ENCODE measurements at places on chromosomes 3 and 15. TPM values are rescaled to one million over a fixed set of nuclear protein-coding genes. Genes with fewer than 3 reads are reported as not detected.

The SYNPR gene
- total RNA-seq = not detected

The TLR9 gene
- not detected for total RNA-seq

The KLHL6 gene
- total RNA-seq = 2.1 TPM

The NPAP1 gene
- total RNA-seq = not detected

The LRRN1 gene
- total RNA-seq = not detected

The APOD gene
- 12.9 TPM for total RNA-seq

The PTPN23 gene
- total RNA-seq = 9.5 TPM

The TMEM44 gene
- total RNA-seq = 42.1 TPM

The STRA6 gene
- under 0.01 TPM for total RNA-seq

The OSTN gene
- total RNA-seq = not detected

The RBPMS2 gene
- 0.25 TPM for total RNA-seq

The UPK1B gene
- total RNA-seq = not detected

The CFAP100 gene
- not detected for total RNA-seq

The FOXB1 gene
- not detected for total RNA-seq

The STRIT1 gene
- not detected for total RNA-seq

The ITIH1 gene
- not detected for total RNA-seq

The NEDD4 gene
- 25.7 TPM for total RNA-seq

The FBXW12 gene
- total RNA-seq = not detected

The AMIGO3 gene
- not detected for total RNA-seq

The SYNM gene
- total RNA-seq = 105 TPM

The GOLGA8K gene
- 0.39 TPM for total RNA-seq

The SLC2A2 gene
- not detected for total RNA-seq

The DAPK2 gene
- total RNA-seq = 10.9 TPM

The SLC28A1 gene
- under 0.01 TPM for total RNA-seq

The LRRC31 gene
- total RNA-seq = not detected

The KBTBD12 gene
- total RNA-seq = not detected

The TM4SF4 gene
- total RNA-seq = not detected

The ATP13A5 gene
- total RNA-seq = not detected

The BCL2A1 gene
- total RNA-seq = 0.13 TPM

The CNTN4 gene
- total RNA-seq = not detected

The ATP8B4 gene
- total RNA-seq = 2.0 TPM

The IL17RD gene
- total RNA-seq = 0.38 TPM

The CCRL2 gene
- total RNA-seq = 1.3 TPM

The MKRN2 gene
- 29.0 TPM for total RNA-seq

The IQCF5 gene
- total RNA-seq = not detected

The CAMK2N2 gene
- not detected for total RNA-seq

The GORASP1 gene
- total RNA-seq = 34.9 TPM

The ECE2 gene
- total RNA-seq = not detected

The LCMT2 gene
- 6.1 TPM for total RNA-seq

The RFTN1 gene
- 19.3 TPM for total RNA-seq

The UROC1 gene
- total RNA-seq = not detected

The MESP2 gene
- total RNA-seq = not detected

The MST1 gene
- 1.8 TPM for total RNA-seq

The TICRR gene
- 2.7 TPM for total RNA-seq

The ITGA11 gene
- total RNA-seq = 6.0 TPM

The CHRNA5 gene
- total RNA-seq = 2.1 TPM

The ALG1L2 gene
- total RNA-seq = not detected

The GPR156 gene
- total RNA-seq = under 0.01 TPM

The HES1 gene
- total RNA-seq = 71.8 TPM

The FETUB gene
- total RNA-seq = not detected

The SIAH2 gene
- 10.1 TPM for total RNA-seq

The PLSCR2 gene
- total RNA-seq = 0.13 TPM

The NOX5 gene
- not detected for total RNA-seq

The CCDC33 gene
- not detected for total RNA-seq

The ARRDC4 gene
- total RNA-seq = 1.6 TPM

The GJD2 gene
- not detected for total RNA-seq

The CCDC80 gene
- 13.0 TPM for total RNA-seq

The CD200 gene
- 11.8 TPM for total RNA-seq
